ENCODE measurements at places on chromosomes 4 and X.

DNA sequence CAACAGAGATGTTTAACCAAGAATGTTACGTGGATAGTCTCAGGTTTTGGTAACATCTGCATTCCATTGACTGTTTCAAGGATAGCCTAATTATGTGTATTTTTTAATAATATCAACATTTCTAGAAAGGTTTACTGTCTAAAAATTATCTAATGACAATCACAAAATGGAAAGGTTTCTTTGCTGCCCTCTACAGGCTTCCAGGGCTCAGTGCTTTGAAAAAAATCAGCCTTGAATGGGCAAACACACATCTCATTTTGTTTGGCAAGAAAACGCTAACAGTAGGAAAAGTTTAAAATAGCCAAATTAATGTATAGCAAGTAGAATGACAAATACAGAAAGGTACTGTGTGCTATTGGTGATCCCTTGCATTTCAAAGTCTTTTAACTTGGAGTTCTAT, 223.4 kb upstream of the PRPS2 start:
- no peak for DNase-seq

DNA sequence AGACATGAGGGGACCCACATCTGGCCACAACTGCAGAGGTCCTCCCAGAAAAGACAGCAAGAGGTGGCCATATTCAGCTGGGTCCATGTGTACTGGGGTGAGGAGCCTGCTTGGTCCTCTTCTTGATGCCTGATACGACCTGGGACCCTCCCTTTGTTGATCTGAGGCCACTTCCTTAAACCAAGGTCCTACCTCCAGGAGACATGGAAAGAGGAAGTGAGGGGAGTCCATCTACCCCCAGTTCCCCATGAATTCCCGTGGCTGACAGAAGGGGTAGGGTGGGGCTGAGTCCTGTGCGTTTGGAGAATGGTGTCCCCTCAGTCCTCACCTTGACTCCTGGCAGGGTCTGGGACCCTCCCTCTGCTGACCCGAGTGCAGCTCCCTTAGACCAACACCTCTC, 2.1 kb downstream of the MAGEA10 start:
- no peak for DNase-seq

- DNase-seq: no peak
These were observed 4.3 kb downstream of the DMD start for GRCh38 chrX:33207056-33207455.

DNA sequence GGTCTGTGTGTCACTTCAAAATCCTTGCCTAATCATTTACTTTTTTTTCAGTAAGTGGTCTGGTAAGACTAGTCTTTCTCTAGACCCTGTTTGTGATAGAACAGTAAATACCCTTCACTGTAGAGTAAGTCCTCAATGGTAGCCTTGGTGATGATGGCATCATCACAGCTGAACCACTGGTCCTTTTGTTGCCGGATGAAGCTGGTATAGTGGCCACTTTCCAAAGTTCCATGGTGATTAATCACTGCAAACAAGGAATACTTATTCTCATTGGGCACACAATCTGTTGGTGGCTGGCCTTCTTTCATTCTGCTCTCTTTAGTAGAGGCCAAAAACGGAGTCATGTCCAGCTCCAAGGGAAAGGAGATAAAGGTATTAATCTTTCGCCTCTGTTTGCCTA, 2.9 kb downstream of the USP51 start:
- peak; percentile 16 for DNase-seq

DNA sequence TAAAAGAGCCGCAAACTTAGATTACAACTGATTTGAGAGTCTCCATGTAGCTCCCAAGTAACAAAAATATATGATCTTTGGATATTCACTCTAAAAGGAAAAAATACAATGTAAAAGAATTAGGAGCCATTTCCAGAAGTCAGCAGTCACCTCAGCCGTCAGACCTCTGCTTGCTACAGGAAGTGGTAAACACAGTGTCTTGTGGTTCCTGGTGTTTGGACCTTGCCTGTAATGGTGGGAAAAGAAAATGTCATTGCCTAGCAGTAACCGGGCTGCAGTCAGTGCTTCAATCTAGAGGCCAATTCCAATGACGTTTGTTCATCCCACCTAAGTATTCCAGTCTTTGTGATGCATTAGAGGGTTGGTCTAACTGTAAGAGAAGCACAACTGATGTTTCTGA, 28.9 kb upstream of the SMIM31 start:
- no peak for DNase-seq

All from C1 segment of cervical spinal cord (tissue), 14 donors.